CD4-positive, alpha-beta T cell treated with Interleukin-12 subunit alpha and Interleukin-12 subunit beta, for 1 hour (primary cell): ENCODE measurements at places on chromosomes 3 and 15.

DNA sequence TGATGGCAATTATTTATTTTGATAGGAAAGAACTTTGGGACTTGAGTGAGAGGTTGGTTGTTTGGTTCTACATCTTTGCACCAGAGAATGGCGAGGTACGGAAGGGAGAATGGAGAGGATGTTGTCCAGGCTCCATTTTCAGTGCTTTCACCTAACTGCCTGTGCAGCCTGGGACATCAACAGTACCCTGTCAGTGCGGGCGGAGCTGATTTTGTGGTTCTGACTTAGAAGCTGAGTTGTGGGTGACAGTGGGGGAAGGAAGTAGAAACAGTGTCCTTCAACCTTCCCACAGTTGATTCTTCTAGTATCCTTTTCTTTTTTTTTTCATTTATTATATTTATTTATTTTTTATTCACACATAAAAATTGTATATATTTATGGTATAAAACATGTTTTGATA is 95.3 kb downstream of the TIGIT start:
- peak; percentile 40 for DNase-seq

- DNase-seq: no peak
Measured at GRCh38 chr3:146166826-146167225, 5.8 kb upstream of the PLOD2 start.

DNA sequence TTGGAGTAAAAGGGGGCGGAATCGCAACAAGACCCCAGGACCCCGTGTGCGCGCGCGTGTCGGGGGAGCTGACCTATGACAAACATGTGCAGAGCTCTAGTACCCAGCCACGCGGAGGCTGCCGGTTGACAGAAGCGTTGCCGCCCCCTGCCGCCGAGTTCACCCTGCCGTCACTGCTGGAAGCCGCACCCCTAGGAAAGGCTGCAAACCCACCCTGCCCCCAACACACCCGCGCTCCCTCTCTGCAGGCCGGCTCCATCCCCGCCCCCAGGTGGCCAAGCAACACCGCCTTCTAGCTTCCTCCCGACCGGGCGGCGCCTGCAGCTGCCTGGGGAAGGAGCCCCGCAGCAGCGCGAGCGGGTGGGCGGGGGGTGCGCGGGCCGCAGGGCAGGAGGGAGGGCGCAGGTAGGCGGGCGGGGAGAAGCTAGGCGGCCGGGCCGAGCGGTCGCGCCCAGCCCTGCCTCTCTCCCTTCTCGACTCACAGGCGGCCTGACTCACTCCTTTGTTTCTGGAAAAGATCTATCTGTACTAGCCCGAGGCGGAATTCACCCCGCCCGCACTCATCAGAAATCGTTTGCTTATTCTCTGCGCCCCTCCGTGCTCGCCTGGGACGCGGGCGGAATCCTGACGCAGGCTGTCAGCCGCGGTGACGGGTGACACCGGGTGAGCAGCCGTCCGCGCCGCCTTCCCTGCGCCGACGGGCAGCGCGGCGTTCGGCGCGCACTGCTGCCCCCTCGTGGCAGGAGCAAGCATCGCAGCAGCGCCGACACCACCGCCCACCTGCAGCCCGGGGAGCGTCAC is 160.8 kb downstream of the GAP43 start:
- DNase-seq: peak; percentile 90

GRCh38 chr3:150531775-150532174 is 14.5 kb downstream of the SERP1 start:
- DNase-seq: no peak

- DNase-seq: no peak
Measured at GRCh38 chr15:98769867-98770266, 121.5 kb downstream of the IGF1R start.

GRCh38 chr15:90006217-90007075 is 5.3 kb downstream of the ZNF710 start:
- no peak for DNase-seq

- DNase-seq: no peak
Measured at GRCh38 chr15:56805466-56806147, 72.3 kb upstream of the ZNF280D start.

- DNase-seq: no peak
Measured at GRCh38 chr3:189985948-189986347, 134.7 kb downstream of the P3H2 start.

GRCh38 chr3:181558870-181559269 is 152.9 kb upstream of the SOX2 start:
- DNase-seq: no peak

DNA sequence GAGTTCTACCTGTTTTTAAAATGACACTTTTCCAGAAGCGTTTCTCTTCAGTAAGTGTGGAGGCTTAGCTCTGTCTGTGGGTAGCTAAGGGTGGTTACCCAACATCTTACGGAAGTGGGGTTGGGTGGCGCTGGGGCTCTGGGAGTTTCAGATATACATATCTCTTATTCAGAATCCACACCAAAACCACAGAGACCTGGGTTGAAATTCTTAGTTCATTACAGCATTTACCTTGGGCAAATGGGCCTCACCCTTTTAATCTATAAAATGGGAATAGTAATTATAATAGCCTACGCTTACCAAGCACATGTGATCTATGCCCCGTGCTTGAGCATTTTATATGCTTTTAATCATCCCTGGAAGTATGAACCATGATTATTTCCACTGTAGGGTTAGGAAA is 9.4 kb downstream of the PTPRG start:
- no peak for DNase-seq

GRCh38 chr3:178684881-178685590 is 148.8 kb downstream of the KCNMB2 start:
- DNase-seq: no peak

DNA sequence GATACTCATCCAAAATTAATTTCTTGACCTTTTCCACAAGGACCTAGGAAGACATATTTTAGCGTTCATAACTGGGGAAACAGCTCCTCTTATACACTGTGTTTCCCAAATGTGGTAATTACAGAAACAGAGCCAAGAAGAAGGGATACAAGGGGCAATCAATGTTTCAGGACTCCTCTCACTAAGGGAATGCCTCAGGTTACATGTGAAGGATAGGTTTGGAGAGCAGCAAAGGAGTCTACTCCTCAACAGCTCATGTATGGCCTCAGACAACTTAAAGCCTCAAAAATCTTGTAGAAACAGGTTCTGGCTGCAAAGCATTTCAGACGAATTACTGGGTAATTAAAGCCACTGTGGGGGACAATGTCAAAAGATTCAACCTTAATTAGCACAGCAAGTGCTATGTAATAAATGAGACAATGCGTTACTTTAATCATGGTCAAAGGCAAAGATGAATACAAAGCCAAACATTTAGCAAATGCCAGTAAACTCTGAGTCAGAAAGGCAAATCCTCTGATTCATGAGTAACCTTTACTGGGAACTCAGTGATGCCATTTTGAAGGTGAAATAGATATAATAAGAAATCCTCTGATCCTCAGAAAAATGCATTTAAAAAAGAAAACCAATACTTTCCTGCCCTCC is 1111.2 kb downstream of the TUSC7 start:
- no peak for DNase-seq

GRCh38 chr15:39125226-39125625 is 455.7 kb upstream of the THBS1 start:
- no peak for DNase-seq

- DNase-seq: no peak
Measured at GRCh38 chr3:73144828-73145227, 83.4 kb downstream of the EBLN2 start.

DNA sequence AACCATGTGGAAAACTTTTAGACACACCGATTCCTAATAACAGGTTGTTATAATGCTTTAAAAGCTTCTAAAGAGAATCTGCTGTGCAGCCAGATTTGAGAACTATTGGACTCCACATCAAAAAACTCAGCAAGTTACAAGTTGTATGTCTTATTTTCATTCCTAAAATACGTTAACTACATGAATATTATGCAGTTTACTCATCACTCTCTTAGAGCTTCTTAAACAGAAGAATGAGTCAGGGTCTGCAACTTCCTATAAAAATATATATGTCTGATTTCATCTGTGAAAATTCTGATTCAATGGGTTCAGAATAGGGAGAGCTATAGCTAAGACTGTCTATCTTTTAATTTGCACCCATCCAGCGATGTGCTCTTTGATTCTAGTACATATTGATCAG is 244.2 kb upstream of the EPHA3 start:
- DNase-seq: no peak

DNA sequence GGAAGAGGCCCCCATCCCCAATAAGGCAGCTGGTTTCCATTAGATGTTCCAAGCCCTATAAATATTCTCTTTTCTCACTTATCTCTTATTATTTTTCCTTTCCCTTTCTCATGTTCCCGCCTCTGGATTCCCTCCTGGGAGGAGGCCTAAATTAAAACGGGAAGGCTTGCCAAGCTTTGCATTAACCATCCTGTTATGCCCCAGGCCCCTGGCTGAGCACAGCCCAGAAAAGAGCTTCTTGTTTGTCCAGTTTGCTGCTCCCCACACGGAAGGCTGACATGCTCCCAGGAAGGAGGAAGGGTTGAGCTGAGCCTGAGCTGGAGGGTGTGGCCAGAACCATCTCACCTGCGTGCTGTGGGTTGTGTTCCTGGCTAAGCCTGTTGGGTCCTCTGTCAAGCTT is 63.1 kb upstream of the BOC start:
- DNase-seq: no peak

- DNase-seq: no peak
Measured at GRCh38 chr3:14150491-14151230, 25.8 kb downstream of the TMEM43 start.

GRCh38 chr15:88912500-88912921 is 668 bp downstream of the MFGE8 start:
- no peak for DNase-seq

DNA sequence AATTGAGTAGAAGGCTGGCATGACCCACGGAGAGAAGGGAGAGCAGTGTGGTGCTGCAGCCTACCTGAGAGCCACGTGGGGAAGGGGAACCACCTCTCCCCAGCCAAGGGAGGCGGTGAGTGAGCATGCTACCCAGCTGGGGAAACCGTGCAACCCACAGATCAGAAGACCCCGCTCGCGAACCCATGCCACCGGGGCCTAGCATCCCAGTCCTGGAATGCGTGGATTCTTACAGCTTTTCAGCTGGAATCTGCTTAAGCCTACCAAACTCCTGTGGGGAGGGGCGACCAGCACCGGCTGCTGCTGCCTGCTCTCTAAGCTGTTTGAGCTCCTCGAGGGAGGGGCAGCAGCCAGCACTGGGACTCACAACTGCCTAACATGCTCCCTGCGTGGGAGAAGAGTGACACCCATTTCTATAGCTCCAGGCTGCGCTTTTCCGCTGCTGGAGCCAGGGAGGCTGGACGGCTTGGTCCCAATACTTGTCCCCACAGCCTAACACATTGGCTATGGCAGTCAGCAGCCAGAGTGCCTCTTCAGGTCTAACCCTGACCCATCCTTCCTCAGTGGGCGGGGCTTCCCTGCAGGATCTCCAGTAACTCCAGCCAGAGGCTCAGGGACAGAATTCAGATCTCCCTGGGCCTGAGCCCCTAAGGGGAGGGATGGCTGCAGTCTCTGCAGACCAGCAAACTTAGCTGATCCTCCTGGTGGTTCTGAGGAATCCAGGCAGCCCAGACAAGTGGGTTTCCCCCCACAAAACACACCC is 20.0 kb upstream of the TEX55 start:
- DNase-seq: no peak

DNA sequence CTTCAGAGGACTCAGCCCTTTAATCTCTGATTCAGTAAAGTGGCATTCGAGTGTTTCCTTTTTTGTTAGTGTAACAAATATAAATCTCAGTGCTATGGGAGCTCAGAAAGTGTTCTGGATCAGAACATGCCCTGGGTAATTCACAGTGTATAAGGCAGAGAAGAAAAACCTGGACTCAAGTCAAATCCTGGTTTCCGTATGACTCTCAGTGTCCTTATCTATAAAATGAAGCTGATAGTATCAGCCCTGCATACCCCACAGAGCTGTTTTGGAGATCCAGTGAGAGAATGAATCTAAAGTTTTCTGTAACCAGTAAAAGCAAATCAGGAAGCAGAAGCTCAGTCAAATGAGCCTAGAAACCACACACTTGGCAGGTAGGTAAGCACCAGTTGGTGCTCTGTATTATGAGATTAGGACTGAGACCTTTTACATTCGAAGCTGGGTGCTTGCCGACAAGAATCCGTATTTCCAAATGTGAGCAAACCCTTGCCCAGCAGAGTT is 67.2 kb downstream of the IL1RAP start:
- no peak for DNase-seq

GRCh38 chr3:49856181-49857005 is at the start of gene TRAIP:
TSS of gene TRAIP (minus strand) at chr3:49856564. CDS start at chr3:49856453, 111 bp downstream.
- peak; percentile 96 for DNase-seq

DNA sequence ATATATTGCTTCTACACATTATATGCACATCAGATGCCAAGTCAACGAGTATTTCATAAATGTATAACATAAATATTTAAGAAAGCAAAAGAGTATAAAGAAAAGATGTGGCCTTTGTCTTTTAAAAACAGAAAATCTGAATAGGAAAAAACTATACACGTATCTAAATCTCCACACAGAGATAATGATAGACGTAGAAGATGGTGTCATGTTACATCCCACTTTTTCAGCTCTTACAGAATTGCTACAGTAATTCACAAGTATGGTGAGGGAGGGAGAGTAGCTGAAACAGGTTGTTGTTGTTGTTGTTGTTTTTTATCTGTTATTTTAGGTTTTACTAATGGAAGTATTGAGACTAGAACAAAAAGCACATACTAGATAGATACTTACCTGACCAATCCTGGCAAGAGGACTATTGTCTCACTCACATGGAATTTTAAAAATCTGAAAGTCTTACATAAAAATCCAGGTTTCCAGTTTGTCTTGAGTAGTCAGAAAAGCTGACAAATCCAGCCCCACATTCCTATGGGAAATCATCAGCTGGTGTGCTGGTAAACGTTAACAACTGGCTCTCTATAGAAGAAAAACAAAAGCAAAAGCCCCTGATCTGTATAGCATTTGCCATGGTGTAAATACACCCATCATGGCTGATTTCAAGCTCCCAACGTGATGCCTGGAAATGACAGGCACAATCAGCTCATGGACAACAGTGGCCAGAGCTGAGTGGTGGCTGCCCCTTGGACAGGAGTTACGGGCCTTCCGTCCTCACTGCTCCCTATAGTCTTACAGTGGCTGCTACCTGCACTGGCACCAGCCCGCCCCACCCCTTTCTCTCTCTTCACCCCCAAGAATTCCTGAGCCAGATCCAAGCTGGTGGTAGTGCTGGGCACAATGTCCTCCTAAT is 47.4 kb upstream of the VGLL4 start:
- no peak for DNase-seq

DNA sequence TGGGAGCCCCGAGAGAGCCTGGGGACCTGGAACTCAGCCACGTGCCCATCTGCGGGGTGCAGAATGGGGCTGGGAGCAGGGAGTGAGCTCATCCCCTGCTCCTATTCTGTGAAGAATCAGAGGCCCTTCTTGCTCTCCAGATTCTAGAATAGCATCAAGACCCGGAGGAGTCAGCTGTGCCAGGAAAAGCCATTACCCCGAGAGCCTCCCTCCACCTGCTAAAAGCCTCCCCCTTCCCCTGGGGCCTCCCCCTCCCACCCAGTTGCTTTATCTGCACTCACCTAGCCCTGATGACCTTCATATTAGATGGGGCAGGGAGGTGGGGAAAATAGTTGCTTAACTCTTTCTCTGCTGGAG is 23.1 kb downstream of the CCDC33 start:
- no peak for DNase-seq

DNA sequence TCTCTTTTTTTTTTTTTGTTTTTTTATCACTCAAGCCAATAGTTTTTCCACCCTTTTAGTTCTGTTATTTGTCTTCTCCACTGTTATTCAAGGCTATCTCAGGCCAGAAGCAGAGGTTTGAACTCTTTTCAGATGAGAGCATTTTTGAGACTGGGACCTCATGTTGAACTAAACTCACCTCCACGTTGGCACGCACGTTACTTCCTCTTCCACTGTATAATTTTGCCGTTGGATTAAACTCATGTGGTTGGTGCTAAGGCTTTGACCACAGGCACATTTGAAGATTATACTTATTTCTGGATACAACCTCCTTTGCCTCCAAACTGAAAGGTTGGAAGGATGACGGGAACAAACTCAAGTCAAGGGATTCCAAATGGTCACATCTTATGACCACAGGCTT is 501.3 kb upstream of the TPRG1 start:
- no peak for DNase-seq
